Activated naive CD4-positive, alpha-beta T cell treated with anti-CD3 and anti-CD28 coated beads, Interleukin-2, amount 50 U/mL, for 72 hours (primary cell): ENCODE measurements at places on chromosomes 1 and 21. TPM values are rescaled to one million over a fixed set of nuclear protein-coding genes. Genes with fewer than 3 reads are reported as not detected.

RYR2 gene
- total RNA-seq, result not detected

RIMS3 gene
- total RNA-seq, result 6.9 TPM

- DNase-seq, result no peak
Observed at GRCh38 chr21:31917108-31917507, 44.3 kb downstream of the HUNK start.

GRCh38 chr1:59631561-59632255 is 183.0 kb upstream of the HOOK1 start:
- DNase-seq, result no peak

GRCh38 chr1:110008971-110009565 is 24.5 kb downstream of the AHCYL1 start:
- no peak for DNase-seq

GRCh38 chr1:90824551-90824950 is 107.4 kb upstream of the BARHL2 start:
- no peak for DNase-seq

DNA sequence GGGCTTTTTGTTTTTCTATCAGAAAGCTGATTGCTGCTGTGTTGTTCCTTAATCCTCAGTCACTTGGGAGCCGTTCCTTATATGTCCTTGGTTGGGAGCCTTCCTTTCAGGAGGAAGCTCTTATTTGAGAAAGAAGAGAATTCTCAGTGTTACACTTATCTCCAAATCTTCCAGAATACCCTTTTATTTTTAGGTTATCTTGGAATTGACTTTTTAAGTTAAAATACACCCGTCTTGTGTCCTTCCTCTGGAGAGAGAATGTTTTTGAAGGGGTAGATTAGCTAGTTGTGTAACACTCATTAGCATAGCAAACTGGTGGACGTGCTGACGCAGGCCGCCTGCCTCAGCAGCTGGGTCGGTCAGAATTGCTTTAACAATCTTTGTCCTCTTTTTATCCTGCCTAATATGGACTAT is 42.1 kb downstream of the LRRC8B start:
- no peak for DNase-seq

GRCh38 chr1:193479187-193479586 is 292.8 kb upstream of the B3GALT2 start:
- peak; percentile 31 for DNase-seq

DNA sequence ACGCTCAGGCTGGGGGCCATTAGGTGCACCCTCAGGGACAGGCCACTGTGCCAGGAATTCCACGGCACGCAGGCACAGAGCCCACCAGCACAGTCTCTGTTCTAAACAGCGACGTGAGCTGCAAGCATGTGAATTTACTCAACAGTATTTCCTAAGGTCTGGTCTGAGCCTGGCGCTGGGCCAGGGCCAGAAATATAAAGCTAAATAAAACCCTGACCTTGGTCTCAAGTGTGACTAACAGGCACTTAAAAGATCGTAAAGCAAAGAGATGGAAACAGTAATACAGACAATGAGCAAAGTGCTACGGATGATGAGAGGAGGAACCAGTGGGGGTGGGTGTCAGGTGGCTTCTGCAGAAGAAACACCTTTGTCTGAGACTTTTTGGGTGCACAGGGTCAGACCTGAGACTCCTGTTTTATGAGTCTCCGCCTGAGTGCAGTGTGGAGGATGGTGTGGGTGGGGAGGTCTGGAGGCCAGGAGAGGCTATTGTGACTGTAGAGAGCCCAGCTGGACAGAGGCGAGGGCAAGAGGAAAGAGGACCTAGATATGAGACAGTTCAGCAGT is 53.4 kb upstream of the EDN2 start:
- no peak for DNase-seq

DNA sequence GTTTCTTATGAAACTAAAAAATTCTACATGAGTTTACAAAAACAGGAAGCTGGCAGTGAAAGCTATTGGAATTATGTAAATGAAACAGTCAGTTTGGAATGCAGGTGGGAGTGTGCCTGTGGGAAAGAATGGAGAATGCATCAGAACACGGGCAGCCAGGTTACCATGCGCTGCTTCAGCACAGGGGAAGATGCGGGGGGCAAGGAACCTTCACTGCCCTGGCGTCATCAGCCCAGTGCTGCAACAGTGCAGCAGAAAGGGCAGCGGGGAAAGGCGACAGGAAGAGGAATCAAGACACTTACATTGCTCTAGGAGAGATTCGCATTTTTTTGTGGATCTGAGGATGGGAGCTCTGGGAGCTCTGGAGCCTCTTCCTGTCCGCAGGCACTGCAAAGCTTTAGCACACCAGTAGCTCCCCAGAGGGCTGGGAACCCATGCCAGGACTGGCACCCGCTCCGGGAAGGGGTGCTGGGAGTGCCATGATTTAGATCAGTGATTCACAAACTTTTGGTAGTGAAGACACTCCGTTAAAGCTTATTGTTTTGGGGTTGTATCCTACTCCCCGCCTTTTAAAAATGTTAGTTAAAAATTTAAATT is 64.1 kb upstream of the WDR26 start:
- DNase-seq, result peak; percentile 24

DNA sequence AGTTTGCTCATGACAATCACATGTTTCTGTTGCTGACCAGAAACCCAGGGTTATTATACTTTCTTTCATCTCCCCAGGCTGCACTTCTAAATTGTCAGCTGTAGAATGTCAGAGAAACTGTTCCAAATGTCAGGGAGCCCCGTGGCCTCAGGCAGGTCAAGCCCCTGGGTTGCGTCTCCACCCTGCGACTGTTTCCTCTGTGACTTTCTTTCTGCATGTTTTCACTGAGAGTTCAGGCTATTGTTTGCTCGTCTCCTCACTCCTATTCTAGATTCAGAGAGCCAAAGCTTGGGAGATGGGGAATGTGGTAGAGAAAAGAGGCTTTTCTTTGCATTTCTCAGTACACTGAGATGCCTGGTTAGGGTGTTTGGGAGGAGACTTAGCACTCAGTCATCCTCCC is 97.4 kb downstream of the CENPF start:
- DNase-seq, result no peak

- no peak for DNase-seq
Observed at GRCh38 chr1:84919461-84919970, 26.5 kb upstream of the LPAR3 start.

GRCh38 chr1:9737671-9738070 is 86.1 kb downstream of the CLSTN1 start:
- no peak for DNase-seq

GRCh38 chr1:237685551-237685950 is 205.2 kb downstream of the ZP4 start:
- no peak for DNase-seq
